ENCODE measurements at places on chromosomes 6 and 20. TPM values are rescaled to one million over a fixed set of nuclear protein-coding genes. Genes with fewer than 3 reads are reported as not detected.

Gene SCRT2
- not detected for polyA plus RNA-seq

Gene PDE7B
- polyA plus RNA-seq = 11.1 TPM

- DNase-seq = no peak
These were observed 23.6 kb upstream of the ANKRD60 start for GRCh38 chr20:58251979-58252591.

GRCh38 chr6:140988780-140989179 lies 1143.9 kb upstream of the GJE1 start:
- no peak for DNase-seq

- DNase-seq = no peak
These were observed 25.0 kb upstream of the DEK start for GRCh38 chr6:18289283-18289682.

Gene WFDC12
- not detected for polyA plus RNA-seq

- no peak for DNase-seq
These were observed 124.2 kb downstream of the SLC24A3 start for GRCh38 chr20:19336631-19337030.
